ENCODE measurements at places on chromosomes 12 and 14.
A peak's percentile ranks its signal among the peaks of the same experiment; 100 is the strongest.

- DNase-seq = no peak
Observed at GRCh38 chr14:39582028-39582654, 149.9 kb upstream of the FBXO33 start.

DNA sequence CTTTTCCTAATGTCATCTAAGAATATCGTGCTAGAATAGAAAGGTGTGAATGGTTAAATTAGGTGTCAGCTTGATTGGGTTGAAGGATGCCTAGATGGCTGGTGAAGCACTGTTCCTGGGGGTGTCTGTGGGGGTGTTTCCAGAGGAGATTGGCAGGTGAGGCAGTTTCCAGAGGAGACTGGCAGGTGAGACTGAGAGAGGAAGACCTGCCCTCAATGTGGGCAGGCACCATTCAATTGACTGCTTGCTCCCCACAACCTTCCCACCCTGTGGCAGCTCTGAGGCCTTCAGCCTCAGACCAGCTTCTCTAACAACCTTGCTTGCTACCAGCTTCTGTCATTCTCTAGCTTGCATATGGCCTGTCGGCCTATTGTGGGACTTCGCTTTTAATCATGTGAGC, 9.2 kb downstream of the RNASE9 start:
- no peak for DNase-seq

GRCh38 chr12:52907092-52907810, 2.4 kb upstream of the KRT8 start:
- DNase-seq = no peak

- no peak for DNase-seq
Observed at GRCh38 chr12:19125325-19125724, 4.2 kb upstream of the PLEKHA5 start.

- no peak for DNase-seq
Observed at GRCh38 chr14:74955229-74956026, at the start of gene PGF. TSS of gene PGF (minus strand) at chr14:74955597. CDS start at chr14:74955242, 355 bp downstream.

- DNase-seq = no peak
Observed at GRCh38 chr14:22131749-22132476, 457.1 kb downstream of the DAD1 start.

- no peak for DNase-seq
Observed at GRCh38 chr12:6724409-6724797, 557 bp downstream of the COPS7A start.

- DNase-seq = no peak
Observed at GRCh38 chr12:50924131-50924438, 28.3 kb upstream of the HIGD1C start.

DNA sequence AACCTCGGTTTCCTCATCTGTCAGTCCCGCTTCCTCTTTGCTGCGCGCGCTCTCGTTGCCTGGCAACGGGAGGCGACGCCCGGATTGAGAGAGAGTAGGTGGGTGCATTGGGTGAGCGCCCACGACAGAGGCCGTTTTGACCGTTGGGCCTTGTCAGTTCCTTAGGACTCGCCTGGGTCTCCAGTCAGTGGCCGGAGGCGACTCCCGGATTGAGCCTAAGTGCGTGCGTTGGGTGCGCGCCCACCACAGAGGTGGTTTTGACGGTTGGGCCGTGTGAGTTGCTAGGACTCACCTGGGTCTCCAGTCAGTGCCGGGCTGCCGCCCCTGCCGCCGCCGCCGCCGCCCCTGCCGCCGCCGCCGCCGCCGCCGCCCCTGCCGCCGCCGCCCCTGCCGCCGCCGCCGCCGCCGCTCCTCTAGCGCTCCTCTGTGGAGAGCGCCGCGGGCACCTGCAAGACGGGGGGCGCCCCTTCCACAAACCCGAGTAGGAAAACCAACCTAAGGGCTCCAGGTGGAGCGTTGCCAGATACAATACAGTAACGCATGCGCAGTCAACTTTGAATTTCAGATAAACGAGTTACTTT, 37.2 kb downstream of the APOBEC1 start:
- no peak for DNase-seq

DNA sequence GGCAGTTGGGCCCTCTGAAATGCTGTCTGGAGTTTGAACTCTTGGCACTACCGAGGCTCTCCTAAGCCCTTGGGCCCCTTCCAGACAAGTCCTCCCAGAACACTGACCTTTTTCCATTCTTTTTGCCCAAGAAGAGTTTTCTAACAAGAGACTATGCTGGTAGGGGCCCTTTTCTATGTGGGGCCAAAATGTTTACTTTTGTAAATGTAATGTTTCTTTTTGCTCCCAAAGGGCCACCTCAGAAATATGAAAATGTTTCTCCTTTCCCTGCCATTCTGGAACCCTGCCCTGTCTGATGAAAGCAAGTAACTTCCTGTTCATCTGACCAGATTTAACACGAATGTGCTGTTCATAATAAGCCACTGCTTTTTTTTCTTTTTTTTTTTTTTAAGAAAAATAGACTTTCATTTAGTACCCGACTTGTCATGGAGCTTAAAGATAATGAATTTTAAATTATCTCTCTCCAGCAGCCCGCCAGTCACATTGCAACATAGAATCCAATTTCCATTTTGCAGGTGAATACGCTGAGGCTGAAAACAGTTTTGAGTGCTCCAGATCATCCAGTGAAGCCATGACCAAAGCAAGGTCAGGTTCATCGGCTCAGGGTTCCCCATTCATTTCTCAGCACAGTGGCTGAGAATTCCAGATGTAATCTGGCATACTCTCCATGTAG, 169.9 kb downstream of the DPF3 start:
- no peak for DNase-seq

DNA sequence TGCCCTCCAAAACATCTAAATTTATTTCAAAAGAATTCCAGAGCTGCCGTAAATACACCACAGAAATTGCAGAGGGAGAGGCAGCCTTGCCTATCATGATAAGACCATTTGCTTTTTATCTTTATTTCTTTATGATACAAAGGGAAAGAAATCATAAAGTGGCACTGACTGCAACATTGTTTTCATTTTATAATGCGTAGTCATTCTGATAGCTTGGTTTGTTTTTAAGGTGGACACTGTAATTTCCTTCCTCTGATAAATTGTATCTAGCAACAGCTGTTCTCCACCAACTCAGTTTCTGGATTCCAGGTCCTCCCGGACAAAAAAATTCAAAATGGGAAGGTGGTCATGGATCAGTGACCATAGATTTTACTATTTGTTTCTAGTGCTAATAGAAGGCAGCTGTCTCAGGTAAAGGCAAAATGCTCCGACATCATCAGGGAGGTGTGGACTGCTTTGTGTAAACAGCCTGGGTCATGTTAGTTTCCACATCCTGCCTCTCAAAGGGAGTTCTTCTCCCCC, 623 bp upstream of the TSPAN8 start:
- no peak for DNase-seq

GRCh38 chr12:26138860-26139259, 14.0 kb upstream of the BHLHE41 start:
- DNase-seq = no peak

DNA sequence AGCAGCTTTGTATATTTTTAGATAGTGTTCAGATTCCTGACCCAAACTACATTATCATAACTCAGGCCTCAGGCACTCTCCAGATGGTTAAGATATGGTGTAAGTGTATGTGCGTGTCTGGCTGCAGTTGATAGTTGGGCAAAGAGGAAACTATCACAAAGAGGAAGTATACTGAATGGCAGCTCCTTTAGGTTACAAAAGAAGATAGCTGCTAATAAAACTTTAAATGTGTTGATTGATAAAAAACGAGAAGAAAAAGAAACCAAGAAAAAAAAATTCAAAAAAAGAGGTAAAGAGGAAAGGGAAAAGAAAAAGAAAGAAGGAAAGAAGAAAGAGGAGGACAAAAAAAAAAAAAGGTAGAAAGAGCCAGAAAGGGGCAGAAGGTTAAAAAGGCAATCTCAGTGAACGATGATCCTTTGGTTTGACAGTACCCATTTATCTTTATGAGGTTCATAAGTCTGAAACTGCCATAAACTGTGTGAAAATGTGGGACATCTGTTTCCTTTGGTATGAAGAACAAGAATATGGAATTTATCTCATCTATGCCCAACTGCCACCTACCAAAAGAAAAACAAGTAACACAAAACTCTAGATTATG, 42.2 kb downstream of the TAOK3 start:
- DNase-seq = no peak

- peak; percentile 14 for DNase-seq
Observed at GRCh38 chr12:24226745-24227350, 277.4 kb upstream of the SOX5 start.

DNA sequence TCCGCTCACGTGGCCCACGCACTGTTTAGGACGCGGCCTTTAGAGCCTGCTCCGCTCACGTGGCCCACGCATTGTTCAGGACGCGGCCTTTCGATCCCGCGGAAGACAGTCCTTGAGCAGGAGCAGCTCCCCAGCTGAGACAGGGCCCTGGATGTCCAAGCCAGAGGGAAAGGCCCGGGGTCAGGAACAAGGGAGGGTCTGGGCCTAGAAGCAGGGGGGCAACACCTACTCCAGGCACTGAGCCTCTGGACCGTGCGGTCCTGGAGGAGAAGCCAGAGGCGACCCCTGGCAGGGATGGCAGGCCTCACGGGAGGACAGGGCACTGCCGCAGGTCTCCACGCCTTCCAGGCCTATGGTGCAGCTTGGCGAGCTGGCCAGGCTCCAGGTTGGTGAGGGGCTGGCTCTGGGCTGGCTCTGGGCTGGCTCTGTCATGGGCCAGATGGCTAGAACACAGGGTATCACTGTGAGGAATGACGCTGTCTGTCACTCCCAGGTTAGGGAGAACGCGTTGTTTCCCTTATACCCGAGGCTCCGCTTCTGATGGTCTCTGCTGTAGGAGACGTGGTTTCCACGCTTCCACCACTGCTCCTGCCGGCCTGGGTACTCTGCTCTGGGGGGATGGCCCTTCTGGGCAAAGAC, 341.7 kb downstream of the TMEM121 start:
- DNase-seq = no peak

GRCh38 chr14:96268431-96269358, 12.7 kb downstream of the BDKRB1 start:
- peak; percentile 86 for DNase-seq

- no peak for DNase-seq
Observed at GRCh38 chr14:67232066-67232465, 9.2 kb upstream of the PALS1 start.

DNA sequence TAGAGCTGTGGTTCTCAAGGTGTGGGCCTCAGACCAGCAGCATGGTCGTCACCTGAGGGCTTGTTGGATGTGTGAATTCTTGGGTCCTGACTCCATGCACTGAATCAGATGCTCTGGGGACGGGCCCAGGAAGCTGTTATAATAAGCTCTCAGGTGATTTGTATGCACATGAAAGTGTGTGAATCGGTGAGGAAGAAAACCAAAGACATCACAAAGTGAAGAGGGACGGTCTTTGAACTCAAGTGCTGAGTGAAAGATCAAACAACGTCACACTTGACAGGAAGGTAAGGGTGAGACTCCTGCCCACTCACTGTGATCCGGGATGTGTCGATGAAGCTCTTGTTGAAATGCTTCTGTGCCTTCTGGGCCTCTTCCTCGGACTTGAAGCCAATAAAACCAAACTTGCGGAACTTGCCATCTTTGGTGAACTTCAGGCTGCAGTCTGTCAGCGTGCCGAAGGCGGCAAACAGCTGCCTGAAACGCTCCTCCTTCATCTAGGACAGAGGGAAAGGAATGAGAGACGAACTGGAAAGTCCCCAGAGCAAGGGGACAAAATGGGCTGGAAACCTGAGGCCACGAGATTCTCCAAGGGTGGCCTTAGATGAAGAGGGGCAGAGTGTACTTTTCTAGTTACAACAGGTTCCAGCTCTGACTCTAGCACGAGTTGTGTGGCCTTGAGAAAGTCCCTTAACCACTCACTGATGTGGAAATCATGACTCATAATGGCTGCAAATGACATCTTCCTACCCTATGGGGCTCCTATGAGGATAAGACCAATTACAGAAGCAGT, 4.0 kb downstream of the RBM19 start:
- no peak for DNase-seq

GRCh38 chr12:113924341-113924740, 41.8 kb downstream of the RBM19 start:
- no peak for DNase-seq

GRCh38 chr12:93247313-93247991, 130.3 kb upstream of the NUDT4 start:
- DNase-seq = no peak

DNA sequence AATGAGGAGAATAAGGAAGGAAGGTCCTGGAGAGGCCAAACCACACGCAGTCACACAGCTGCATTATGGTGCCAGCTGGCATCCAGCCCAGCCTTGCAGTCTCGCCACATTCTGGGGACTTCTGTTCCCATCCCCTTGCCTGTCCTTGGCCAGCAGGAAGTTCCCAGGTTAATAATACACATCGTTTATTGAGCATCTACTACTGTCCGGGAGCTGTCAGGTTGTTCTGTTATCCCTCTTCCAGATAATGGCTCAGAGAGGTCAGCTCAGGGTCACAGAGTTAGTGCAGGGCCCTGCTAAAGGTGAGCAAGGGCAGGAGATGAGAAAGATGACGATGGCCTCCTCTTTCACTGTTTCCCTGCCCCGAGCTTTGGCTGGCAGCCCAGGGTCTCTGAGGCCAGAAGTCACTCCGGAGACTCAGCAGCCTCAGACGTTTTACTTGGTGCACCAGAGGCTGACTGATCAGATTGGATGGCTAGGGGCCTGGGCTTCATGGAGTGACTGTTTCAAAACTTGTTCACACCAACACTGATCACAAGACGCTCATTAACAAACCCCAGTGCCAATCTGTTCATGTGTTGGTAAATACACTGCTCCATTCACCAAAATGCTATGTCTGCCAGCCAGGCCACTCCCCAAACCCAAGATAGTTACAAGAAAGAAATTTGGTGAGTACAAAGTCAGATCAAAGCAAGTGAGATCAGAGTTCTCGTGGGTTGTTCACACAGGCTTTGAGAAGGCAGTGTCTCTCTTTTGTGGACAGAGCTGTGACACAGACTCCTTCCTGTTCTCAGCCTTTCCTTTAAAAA, 79.2 kb downstream of the B4GALNT3 start:
- DNase-seq = no peak

DNA sequence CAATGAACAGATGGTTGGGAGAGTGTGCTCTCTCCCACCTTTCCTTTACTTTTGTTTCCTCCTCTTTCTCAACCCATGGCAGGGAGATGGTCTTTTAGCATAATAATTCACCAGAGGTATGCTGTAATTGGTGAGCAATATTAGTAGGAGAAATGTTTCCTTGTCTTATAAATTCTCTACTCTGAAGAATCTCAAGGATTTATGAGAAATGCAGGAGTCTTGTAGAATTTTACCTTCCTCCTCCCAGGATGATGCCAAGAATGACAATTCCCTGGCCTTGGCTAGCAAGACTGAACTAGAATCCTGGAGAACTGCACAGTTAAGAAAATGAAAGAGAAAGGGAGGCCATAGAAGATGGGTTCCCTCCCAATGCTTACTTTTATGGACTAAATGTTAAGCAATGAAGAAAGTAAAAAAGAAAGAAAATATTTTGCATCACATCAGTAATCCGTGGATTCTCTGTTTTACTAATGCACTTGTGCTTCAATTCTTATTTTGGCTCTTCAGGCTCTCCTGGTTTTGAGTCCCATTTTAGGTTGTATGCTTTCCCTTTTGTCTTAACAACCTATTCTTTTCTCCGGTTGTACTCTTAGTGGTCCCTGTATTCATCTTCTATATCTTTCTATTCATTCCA, 192.9 kb upstream of the GARIN6 start:
- no peak for DNase-seq

GRCh38 chr12:107395817-107396216, 289.8 kb upstream of the PWP1 start:
- no peak for DNase-seq
